ENCODE measurements at places on chromosomes 13 and 19. TPM values are rescaled to one million over a fixed set of nuclear protein-coding genes. Genes with fewer than 3 reads are reported as not detected.

DNA sequence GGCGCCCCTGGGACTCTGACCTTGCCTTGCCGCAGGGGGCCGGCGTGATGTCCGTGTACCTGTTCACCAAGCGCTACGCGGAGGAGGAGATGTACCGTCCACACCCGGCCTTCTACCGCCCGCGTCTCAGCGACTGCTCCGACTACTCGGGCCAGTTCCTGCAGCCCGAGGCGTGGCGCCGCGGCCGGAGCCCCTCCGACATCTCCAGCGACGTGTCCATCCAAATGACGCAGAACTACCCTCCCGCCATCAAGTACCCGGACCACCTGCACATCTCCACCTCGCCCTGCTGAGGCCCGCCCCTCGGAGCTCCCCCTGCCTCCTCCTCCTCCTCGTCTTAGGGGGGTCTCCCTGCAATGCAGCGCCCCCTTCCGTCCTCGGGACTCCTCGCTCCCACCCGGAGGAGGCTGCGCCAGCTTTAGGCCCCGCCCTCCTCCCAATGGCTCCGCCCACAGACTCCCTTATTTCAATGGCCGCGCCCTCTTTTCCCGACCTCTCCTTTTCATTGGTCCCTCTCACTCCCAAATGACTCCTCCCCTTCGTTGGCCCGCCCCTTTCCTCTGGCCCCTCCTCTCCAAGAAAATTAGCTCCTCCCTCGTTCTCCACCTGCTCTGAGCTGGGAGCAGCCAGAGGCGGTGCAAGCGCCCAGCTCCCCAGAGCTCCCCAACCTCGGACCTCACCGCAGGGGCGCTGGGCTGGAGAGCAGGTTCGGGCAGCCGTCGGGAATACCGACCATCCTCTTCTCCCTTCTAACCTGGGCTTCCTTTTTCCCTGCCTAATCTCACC is 20.5 kb upstream of the CACNG8 start:
- DNase-seq, result no peak

CEACAM6 gene
- total RNA-seq, result 1.3 TPM

ADGRE2 gene
- 6.0 TPM for total RNA-seq

RAB20 gene
- 17.6 TPM for total RNA-seq

DNA sequence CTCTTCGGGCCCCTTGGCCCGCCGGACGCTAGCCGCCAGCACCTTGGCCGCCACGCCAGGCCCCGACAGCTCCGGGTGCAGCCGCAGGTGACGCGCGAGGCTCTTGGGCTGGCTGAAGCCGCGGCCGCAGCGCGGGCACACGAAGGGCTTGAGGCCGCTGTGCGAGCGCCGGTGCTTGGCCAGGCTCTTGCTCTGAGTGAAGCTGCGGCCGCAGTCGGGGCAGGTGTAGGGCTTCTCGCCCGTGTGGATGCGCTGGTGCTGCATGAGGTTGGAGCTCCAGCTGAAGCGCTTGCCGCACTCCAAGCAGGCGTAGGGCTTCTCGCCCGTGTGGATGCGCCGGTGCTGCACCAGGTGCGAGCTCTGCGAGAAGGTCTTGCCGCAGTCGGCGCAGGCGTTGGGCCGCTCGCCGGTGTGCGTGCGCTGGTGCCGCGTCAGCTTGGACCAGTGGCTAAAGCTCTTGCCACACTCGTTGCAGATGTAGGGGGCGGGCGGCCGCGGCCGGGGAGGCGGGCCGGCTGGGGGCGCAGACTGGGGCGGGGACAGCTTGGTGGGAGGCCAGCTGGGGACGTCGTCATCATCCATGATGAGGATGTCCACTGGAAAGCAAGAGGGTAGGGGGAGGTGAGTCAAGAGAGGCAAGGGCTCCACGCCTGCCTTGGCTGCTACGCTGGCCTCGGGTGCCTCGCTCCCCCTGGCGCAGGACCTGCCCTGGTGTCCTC is 32.4 kb downstream of the ZNF787 start:
- DNase-seq, result no peak

HIPK4 gene
- total RNA-seq, result under 0.01 TPM

XRCC1 gene
- 21.2 TPM for total RNA-seq

SLC25A23 gene
- 399 TPM for total RNA-seq

DNA sequence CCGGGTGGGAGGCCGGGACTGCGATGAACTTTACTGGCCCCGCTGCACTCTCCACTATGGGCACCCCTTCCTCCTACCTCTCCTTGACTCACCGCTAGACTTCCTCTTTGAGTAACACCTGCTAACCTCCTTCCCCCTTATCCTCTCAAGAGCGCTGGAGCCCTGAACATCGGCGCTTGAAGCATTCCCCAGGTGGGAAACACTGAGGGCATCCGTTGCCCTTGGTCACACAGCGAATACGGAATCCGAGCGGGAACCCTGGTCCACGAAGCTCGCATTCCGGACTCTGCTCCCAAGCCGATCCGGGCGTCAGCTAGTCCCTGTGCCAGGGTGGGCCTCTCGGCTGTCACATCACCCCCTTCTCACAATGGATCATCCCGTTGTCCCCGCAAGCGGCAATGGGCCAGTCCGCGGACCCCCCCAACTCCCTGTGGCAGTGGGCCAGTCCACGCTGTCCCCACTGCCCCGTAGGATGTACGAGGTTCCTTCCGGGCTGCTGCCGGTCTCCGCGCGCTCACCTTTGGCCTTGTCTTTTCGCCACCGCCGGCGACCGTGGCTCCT is 4.2 kb downstream of the LIPE start:
- no peak for DNase-seq

DNA sequence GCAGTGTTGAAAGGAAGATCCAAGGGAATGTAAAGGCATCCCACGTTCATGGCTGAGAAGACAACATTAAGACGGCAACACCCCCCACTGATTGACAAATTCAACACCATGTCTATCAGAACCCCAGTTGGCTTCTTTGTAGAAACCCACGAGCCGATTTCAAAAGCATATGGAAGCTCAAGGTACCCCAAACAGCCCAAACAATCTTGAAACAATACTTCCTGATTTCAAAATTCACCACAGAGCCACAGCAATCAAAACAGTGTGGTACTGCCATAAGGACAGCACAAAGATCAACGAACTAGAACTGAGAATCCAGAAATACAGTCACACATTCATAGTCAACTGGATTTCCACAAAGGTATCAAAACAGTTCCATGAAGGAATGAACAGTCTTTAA is 6.2 kb downstream of the MIER2 start:
- DNase-seq, result no peak

ZNF765 gene
- 7.1 TPM for total RNA-seq

DNA sequence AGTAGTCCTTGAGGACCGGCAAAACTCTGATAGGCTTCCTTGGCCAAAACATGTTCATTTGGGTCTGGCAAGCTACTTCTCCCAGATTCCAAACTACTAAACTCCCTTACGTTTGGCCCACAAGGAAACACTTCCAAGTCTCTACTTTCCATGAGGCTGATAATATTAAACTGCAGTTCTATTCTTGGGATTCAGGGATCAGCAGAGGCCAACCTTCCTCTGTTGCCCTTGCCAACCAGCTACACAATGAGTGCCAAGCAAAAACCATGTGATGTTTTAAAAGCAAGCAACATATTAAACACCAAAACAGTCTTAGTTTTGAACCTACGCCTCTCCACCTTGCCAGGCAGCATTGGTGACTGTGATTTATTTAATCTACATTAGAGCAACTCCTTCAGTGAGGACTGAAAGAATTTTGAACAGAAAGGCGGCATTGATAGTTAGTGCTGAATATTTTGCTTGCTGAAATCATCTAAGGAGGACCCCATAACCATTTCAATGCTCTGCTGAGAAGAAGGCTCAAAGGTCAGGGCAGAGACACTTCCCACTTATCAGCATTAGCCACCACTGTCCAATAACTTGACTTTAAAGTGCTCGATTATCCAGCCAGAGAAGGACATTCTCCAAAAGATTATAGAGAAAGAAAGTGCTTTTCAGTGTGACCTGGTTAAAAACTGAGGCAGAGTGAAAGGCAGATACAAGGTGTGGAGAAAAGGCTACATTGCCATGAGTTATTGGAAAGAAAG is 287.1 kb downstream of the TBC1D4 start:
- no peak for DNase-seq
